ENCODE measurements at places on chromosomes 1 and 21.

DNA sequence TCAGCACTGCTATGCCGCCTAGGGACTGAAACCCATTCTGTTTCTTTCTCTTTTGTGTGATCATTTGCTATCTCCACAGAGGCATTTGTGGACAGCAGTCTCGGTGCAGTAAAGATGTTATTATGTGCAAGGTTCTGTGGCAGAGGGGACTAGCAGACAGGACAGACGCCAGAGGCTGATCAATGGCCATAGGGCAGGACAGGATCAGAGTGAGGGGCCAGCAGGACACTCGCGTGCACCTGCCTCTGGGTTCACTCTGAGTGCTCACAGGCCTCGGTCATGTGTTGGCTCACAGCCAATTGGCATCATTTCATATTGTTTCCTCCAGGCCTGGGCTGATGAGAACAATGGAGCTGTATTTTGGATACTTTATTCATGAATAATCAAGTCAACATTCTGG is 212.6 kb downstream of the TGFB2 start:
- H3K36me3 ChIP-seq: no peaks in the 10 kb centered on the region
- H3K27me3 ChIP-seq: no peaks in the 10 kb centered on the region
- no peak overlapping the region for H3K4me3 ChIP-seq
- no peak overlapping the region for H3K27ac ChIP-seq
- peaks cover 3% of the 10 kb centered on the region for H3K4me1 ChIP-seq
- DNase-seq: no peak

- H3K27ac ChIP-seq: no peak overlapping the region
- H3K36me3 ChIP-seq: peaks cover 78% of the 10 kb centered on the region
- DNase-seq: no peak
- H3K4me1 ChIP-seq: no peaks in the 10 kb centered on the region
Observed at GRCh38 chr1:108699375-108700332, 7.5 kb downstream of the PRPF38B start.

- no peaks in the 10 kb centered on the region for H3K27me3 ChIP-seq
- no peaks in the 10 kb centered on the region for H3K36me3 ChIP-seq
- H3K4me3 ChIP-seq: no peak overlapping the region
- H3K4me1 ChIP-seq: peaks cover 5% of the 10 kb centered on the region
- DNase-seq: no peak
- H3K27ac ChIP-seq: no peak overlapping the region
Observed at GRCh38 chr1:101444381-101444780, 207.6 kb downstream of the S1PR1 start.

- no peaks in the 10 kb centered on the region for H3K4me1 ChIP-seq
- H3K4me3 ChIP-seq: no peak overlapping the region
- H3K27me3 ChIP-seq: peaks cover 30% of the 10 kb centered on the region
- no peak overlapping the region for H3K27ac ChIP-seq
Observed at GRCh38 chr1:178713259-178713658, 11.8 kb upstream of the RALGPS2 start.

DNA sequence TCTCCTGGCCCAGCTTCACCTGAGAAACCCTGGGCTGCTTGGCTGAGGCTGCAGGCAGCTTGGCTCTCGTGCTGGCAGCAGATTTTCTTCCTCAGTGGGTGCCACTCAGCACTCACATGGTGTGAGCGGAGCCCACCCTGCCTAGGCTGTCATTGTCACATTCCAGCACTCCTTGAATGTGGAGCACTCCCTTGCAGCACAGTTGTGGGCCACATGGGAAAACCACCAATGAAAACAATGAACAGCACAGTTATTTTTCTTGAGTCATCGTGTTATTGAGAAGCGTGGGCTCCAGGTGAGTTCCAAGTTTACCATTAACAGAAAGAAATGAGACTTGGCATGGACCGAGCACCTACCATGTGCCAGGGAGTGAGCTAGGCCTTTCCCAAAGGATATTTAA is 27.2 kb upstream of the TRIM67 start:
- H3K4me3 ChIP-seq: no peak overlapping the region
- DNase-seq: no peak
- no peak overlapping the region for H3K27ac ChIP-seq
